ENCODE measurements at places on chromosomes 2 and 18.

- no peak for DNase-seq
Observed at GRCh38 chr2:129913695-129914495, 65.6 kb upstream of the RAB6C start.

GRCh38 chr2:175553910-175554309, 372.4 kb upstream of the ATP5MC3 start:
- no peak for DNase-seq

DNA sequence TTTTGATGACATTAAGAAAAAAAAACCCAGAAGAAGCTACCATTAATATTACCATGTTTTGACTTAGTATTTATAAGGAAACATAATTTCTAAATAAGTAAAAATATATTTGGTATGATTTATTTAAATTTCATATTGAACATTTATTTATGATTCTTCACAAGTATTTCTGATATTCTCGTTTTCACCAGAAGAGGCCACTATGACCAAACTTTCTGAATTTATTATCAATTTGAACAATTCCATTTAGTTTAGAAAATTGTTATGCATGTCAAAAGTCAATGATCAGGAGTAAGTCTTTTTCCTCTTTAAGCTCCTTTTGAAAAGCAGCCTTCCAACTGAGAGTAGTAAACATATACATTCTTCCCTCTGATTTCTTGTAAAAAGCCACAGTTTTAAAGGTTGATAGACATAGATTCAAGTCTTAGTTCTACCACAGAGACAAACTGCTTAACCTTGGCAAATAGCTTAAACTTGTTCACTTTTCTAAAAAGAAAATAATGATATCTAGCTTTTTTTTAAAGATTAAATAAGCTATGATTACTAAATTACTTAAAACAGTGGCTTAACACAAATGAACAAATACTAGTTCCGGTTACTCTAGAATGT, 329.9 kb downstream of the TRIB2 start:
- DNase-seq: no peak

DNA sequence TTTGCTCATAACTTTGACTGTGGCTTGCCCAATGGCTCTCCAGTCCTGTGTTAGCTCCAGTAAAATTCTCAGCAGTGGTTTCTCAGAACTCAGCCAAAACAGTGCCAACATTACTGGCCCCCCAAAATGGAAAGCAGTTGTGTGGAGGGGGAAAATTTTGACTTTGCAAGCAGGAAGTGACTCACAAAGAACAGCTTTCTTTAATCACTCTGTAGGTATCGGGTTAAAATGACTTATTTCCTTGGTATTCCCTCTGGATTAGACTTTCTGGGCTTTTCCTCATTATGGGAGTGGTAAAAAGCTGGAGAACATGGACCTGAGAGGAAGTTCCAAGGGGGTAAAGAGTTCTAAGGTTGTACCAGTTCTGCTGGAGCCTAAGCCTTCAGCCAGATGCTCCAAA, 175.7 kb upstream of the RND3 start:
- peak; percentile 87 for DNase-seq

GRCh38 chr18:57223144-57223870, 76.4 kb downstream of the BOD1L2 start:
- DNase-seq: no peak

DNA sequence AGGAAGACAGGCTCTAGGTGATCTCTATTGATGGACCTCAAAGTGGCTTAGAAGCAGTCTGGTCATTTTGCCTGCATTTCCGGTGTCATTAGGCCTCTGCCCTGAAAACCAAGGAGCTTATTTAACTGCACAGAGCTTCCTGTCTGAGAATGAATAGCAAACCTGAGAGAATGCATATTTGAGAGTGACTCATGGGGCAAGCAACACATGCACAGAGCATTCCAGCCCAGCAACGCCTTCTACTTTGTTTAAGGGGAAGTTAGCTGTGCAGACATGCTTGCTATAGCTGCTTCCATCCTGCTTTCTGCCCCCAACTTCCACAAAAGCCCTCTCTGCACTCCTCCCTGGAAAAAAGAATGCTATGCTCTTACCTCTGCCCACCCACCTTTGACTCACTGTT, 232.8 kb downstream of the GRB14 start:
- peak; percentile 92 for DNase-seq

DNA sequence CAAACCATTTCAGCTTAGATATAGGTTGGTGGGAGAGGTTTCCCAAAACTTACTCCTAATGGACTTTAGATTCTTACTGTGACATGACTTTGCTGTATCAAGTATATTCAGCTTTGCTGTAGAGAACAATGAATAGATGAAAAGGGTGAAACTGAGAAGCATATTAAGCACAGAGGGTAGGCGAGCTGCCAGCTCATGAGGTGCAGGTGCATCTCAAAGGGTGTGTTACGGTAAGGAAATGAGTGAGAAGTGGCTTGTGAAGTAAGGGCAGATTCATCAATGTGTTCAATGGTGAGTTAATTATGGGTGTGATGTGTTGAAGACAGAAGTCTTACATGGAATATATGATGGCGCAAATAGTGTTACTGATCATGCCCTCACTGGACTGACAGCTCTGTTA, 49.3 kb downstream of the CD8B2 start:
- no peak for DNase-seq

GRCh38 chr2:122144884-122145283, 389.4 kb downstream of the TSN start:
- no peak for DNase-seq

- peak; percentile 91 for DNase-seq
Observed at GRCh38 chr2:61255580-61256437, 93.8 kb downstream of the C2orf74 start.

- no peak for DNase-seq
Observed at GRCh38 chr2:222057347-222058073, 241.3 kb downstream of the PAX3 start.

- DNase-seq: no peak
Observed at GRCh38 chr2:222288590-222289277, 10.1 kb downstream of the PAX3 start.

- peak; percentile 4 for DNase-seq
Observed at GRCh38 chr2:17680119-17680518, 73.5 kb downstream of the SMC6 start.

DNA sequence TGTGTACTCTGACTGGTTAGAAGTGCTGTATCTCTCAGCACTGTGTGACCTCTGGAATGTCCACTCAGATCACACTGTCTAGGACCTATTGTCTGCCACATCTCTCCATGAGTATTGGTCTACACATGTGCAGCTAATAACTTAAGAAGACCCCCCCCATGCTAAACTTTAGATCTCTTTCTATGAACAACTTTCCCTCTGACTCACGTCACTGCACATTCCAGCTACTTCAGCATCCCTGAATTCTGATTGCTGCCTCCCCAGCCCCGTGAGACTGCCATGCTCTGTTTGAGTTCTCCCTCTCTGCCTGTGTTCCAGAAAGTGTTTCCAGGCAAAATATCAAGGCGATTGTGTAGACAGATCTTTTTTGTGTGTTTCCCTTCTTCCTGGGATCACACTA, 41.8 kb downstream of the RAPGEF4 start:
- peak; percentile 54 for DNase-seq

DNA sequence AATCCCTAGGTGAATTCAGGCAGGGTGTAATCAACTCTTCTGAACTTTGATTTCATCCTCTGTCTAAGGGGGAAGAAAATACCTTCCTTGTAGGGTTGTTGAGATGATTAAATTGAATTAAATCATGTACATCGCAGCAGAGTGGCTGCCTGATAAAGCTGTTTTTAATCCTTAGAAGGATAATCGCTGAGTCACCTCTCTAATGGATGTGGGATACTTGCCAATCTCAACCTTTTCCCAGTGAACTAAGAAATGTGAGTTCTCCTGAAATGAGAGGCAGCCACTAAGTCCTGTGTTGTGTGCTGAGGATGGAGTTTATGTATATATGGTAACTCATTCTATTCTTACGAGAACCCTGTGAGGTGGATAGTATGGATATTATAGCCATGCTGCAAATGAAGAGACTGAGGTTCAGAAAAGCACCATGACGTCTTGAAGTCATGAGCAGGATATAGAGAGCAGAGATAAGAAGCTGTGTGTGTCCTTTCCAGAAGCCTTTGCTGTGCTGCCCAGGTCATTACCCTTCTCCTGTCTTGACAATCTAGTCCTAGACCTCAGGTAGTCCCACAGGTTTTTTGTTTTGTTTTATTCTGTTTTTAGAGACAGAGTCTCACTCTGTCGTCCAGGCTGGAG, 93.3 kb downstream of the HNRNPLL start:
- peak; percentile 78 for DNase-seq

DNA sequence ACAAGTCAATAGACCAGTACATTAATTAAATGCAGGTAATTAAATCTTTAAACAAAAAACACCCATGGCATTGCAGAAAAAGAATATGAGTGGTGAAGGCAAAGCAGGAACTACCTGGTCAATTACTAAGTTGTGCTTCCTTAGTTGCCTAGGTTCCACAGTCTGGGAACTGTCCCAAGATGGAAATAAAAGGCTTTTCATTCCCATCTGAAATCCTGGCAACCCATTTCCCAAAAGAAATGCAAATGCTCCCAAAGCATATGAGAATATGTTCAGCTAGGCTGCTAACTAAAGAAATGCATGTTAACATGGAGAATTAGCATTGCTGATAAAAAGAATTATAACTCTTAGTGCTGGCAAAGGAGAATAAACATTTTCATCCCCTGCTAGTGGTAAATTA, 177.8 kb downstream of the TMEM163 start:
- no peak for DNase-seq

DNA sequence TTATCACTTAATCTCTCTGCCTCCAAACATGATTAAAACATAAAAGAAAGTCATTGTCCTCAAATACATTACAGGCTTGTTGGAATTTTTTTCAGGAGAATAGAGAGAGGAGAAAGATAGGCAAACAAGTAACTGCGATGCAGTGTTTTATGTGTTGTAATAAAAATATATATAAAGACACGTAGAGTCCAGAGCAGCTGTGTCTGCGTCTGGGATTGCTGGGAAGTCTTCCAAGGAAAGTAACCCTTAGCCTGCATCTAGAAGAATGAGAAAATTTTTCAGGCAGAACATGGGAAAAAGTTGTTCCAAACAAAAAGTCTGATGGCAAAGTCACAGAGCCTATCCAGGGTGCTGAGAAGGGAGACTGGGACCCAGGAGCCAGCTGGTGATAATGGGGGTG, 91.8 kb upstream of the ST6GAL2 start:
- DNase-seq: peak; percentile 47

- no peak for DNase-seq
Observed at GRCh38 chr2:75528221-75528977, 32.3 kb downstream of the EVA1A start.

GRCh38 chr2:55019526-55020258, 30.6 kb downstream of the RTN4 start:
- DNase-seq: no peak

- DNase-seq: no peak
Observed at GRCh38 chr2:156630579-156631337, 194.6 kb downstream of the GPD2 start.

- DNase-seq: peak; percentile 23
Observed at GRCh38 chr2:233544200-233544610, 22.4 kb downstream of the USP40 start.

DNA sequence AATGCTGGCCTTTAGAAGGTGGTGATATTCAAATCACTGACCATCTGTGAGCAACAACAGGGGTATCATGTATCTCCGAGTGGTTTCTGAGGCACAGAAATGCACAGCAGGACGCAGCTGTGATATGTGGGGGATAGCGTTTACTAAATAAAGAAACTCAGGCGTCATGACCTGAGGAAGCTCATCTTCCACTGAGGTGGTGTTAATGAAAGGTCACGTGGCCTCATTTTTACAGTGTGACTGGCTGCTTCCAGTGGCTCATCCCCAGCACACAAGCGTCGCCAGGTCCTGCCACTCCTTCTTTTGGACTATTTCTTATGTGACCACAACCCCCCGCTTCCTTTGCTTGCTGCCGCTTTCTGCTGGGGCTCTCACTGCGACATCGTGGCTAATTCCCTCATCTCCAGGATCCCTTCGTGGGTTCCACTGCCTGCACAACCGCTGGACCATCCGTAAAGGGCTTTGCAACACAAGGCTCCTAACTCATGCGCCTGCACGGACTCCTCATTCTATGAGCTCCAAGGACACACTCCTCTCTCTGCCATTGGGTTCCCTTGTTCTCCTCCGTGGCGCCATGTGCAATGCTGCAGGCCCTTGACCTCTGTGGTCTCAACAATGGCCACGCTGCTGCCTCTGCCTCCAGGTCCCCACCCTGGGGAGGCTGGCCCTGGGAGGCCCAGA, 109.3 kb downstream of the MBP start:
- no peak for DNase-seq

All from astrocyte (in vitro differentiated cells and primary cell).